ENCODE measurements at places on chromosomes 1 and 21.

DNA sequence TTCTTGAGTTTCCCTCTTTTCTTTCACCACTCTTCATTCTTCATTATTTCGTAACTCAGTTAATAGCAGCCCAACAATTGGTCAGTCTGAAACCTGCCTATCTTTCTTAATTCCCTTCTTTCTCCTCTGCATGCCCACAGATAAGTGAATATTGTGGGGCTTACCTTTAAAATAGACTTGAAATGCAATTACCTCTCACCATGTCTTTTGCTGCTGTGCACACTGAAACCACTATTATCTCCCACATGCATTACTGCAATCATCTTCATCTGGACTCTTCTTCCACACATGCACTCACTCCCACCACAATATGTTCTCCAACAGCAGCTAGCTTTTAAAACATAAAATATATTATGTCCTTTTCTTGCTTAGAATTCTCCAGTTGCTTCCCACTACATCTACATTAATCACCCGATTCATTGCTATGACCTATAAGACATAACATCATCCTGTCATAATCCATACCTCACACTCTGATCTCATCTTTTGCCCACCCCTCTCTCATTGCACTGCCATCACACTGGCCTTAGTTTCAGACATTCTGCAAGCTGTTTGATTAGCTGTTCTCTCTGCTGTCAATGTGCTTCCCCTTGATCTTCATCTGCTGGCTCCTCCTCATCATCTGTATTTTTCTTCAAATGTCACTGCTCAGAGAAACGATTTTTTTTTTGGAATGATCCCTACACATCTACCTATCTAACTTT, 304.8 kb downstream of the PTPRC start:
- no peak for DNase-seq

- DNase-seq: no peak
Measured at GRCh38 chr1:193705554-193705981, 519.2 kb upstream of the B3GALT2 start.

DNA sequence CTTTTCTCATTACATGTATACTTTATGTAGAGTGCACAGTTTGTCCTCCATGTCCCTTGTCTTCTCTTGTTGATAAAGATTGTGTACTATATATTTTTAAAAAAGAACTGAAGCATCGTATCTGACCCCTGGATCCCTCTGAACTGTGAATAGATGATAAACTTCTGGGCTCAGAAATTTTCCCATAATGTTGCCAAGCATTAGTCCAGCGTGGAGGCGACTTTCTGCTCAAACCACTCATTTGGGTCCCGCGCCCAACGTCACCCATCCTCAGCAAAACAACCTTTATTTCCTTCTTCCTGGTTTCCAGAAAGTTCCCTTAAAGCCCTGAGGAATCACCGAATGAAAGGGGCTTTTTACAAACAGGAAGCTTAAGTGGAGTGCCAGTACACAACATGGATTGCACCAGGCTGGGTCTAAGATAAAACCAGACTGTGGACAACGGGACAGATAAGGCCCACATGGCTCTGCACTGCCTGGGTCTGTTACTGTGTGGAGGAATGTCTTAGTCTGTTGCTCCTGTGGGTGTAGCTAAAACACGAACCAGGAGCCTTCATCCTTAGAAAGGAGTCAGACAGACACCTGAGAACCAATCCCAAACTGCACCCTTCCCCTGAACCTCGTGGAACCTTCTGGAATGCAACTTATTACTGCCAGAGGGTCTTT, 15.6 kb downstream of the EVA1C start:
- no peak for DNase-seq

GRCh38 chr1:65953170-65953569, 160.5 kb downstream of the PDE4B start:
- no peak for DNase-seq

GRCh38 chr1:2637442-2638145, 4.8 kb upstream of the MMEL1 start:
- no peak for DNase-seq

DNA sequence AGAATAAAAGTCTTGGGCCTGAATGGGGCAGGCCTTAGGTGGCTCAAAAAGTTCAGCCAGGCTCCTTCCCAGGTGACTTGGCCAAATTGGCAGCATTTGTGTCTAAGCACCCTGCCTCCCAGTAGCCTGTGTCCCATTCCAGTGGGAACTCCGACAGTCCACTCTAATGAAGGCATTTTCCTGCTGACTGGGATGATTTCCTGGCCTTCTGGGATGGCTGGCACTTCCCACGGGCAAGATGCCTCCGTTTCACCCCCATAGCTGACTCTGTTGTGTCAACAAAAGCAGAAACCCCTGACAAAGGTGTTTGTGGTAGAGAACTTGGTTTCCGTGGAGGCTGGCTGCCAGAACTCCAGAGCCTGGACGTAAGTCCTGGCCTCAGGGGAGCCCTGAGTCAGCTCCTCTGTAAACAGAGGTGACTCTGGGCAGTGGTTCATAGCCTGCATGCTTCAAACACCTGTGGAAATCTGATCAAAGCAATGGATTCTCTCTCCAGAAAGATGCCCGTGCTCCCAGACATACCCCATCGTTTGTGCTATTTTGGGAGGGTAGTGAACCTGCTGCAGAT, 36.6 kb downstream of the WNT3A start:
- no peak for DNase-seq

DNA sequence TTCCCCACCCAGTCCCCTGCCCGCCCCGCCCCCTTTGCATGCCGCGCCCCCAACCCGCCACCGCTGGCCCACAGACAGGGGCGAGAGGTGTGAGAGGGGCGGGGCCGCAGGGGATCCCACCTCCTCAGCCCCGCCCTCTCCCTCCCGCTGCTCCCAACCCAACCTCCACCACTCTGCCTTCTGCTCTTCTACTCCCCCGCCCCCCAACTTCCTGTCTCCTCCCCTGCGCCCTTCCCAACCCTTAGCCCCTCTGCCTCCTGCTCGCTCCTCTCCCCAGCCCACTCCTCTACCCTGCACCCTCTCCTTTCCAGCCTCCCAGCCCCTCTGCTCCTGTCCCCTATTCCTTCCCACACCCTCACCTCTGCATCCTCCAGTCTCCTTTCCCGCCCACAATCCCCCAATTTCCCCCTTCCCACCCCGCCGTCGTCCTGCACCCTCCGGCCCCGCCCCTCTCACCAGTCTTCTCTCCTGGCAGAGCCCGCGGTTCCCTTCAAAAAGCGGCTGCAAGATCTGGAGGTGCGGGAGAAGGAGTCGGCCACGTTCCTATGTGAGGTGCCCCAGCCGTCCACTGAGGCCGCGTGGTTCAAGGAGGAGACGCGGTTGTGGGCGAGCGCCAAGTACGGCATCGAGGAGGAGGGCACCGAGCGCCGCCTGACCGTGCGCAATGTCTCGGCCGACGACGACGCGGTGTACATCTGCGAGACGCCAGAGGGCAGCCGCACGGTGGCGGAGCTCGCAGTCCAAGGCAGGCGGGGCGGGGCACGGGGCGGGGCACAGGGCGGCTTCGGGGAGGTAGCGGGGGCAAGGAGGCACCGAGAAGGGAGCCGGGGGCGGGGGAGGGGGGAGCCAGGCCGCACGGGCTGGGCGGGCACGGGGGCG, 5.4 kb downstream of the OBSCN start:
- peak; percentile 86 for DNase-seq

DNA sequence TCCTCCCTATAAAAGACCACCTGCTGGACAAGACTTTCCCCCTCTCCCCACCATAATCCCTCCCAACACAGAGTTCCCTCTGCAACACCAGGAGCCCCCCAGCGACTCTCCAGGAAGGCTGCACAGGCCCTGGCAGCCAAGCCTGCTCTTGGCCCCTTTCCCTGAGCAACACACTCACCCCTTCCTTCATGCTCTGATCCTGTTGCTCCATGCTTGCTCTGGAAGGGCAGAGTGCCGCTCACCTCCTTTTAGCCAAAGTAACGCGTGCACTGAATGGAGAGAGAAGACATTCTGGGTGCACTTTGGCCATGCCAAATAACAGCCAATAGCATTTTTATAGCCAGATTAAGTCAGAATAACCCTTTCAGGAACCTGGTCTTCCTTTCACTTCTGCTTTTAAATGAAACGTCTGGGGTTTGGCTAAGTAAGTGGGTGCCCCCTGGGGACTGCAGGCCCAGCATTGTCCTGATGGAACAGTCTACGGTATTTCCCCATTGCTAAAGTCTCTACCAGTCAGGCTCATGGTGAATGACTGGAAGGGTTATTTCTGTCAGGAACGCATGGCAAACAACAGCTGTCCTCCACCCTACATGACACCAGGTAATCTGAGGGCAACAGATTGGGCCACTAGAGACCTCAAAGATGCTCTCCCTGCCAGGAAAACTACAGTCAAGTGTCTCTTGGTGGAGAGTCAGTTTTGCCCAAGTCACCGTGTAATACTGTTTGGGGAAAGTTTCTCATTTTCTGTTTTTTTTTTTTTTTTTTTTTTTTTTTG, at the start of gene SLC2A5:
Gene SLC2A5 (minus strand): TSS at position 310 of the 775 bp plus-strand sequence. CDS start 99 bp downstream, at position 211.
- no peak for DNase-seq

- no peak for DNase-seq
Measured at GRCh38 chr1:241142493-241142892, 214.5 kb downstream of the RGS7 start.

DNA sequence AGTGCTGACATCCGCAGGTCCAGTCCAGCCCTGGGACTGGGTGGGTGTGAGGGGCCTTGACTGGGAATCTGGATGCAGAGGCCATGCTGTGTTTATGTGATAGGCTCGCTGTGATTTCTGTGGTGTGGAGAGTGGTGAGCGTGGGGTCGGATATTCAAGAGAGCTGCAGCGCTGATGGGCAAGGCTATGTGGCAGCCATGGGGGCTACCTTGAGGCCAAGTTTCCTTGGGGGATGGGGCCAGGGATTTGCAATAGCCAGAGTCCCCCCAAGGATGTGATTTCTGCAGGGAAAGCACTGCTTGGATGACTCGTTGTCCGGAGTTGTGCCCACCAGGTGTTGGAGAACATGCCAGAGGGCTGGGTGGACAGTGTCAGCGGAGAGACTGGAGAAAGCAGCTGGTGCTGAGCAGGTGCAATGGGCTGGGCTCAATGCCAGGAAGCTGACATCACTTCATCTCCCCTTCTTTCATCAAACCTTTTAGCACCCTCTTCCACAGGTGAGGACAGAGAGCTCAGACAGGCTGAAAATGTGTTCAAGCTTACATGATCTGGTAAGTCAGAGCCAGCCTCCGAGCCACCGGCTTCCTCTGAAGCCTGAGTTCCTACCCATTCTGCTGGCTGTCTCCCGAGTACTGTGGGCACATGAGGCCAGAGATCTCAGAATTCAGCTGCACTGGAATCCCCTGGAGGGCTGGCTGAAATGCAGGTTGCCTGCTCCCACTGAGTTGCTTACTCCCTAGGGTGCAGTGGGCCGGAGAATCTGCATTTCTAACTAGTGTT, 132.9 kb downstream of the RHOU start:
- no peak for DNase-seq

- no peak for DNase-seq
Measured at GRCh38 chr1:10814312-10814711, 17.9 kb upstream of the CASZ1 start.

DNA sequence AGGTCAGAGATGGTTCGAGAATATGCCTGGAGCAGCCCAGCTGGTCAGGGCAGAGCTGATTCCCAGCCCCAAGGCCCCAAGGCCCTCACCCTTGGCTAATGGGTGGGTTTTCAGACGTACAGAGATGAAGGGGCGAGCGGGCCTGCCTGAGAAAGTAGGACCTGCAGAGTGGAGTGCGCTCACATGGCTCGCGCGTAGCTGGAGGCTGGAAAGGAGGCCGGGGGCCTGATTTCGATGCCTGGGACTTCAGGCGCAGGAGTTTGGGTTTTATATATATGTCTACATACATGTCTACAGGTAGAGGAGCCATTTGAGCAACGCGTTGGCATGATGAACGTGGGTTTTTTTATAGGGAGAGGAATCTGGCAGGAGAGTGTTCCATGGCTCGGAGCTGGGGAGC, 8.9 kb downstream of the COQ8A start:
- no peak for DNase-seq

GRCh38 chr1:21936366-21937031, 611 bp downstream of the HSPG2 start:
- DNase-seq: no peak

- DNase-seq: no peak
Measured at GRCh38 chr1:165938844-165939243, 111.4 kb downstream of the UCK2 start.

DNA sequence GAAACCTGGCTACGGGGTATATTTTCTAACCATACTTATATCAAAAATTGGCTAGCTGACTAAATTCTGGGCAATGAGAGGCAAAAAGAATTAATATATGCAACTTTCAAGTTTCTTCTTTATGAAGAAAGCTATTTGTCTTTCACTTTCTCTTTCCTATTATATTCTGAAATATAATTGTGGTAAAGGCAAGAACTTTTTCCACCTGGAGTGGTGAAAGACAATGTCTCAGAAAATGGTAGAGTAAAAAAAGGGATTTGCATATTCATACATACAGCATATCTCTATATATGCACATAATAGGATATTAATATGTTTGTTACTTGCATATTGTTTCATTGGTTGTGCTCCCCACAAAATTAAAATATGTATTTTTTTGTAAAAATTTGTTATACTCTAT, 793.8 kb downstream of the PLA2G4A start:
- no peak for DNase-seq

- no peak for DNase-seq
Measured at GRCh38 chr1:193123751-193124150, 1.9 kb downstream of the CDC73 start.

DNA sequence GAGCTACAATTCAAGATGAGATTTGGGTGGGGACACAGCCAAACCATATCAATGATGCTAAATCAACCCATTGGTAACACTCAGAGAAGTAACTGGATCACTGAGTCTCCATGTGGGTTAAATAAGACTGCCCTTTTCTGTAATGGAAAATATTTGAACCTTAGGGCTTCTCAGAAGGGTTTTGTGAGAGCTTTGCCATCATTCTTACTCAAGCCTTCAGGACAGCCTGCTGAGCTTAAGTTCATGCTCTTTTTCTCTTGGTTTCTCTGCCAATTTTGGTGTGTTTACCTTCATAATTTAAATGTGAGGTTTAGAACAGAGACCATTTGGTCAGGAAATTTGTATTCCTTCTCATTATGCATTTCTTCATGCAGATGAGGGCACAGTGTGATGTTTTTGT, 74.7 kb downstream of the DISC1 start:
- no peak for DNase-seq

DNA sequence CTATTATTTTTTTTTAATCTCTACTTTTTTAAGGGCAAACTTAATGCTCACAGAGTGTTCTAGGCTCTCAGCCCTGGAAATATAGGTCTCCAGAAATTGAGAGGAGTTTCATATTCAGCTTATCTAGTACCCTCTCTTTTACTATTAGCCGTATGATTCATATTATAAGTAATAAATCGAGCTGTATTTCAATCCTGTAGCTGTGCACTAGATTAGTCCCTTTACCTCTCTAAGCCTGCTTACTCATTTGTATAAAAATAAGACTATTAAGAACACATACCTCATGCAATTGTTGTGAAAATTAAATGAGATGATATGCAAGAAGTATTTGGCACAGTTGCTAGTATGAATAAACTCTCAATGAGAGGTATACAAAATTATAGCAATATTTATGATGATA, 128.2 kb upstream of the HOOK1 start:
- DNase-seq: no peak

GRCh38 chr1:30747033-30748008, 10.3 kb downstream of the LAPTM5 start:
- no peak for DNase-seq

- DNase-seq: no peak
Measured at GRCh38 chr1:154605534-154605933, 2.5 kb downstream of the ADAR start.

- no peak for DNase-seq
Measured at GRCh38 chr1:112529301-112529700, 20.5 kb downstream of the WNT2B start.

Data from stimulated activated CD4-positive, alpha-beta T cell treated with anti-CD3 and anti-CD28 coated beads, TNF-alpha, amount 100 ng/mL, for 24 hours (primary cell).